Amygdala (tissue), 56 donors: ENCODE measurements at places on chromosomes 7 and 10.

- DNase-seq: no peak
Observed at GRCh38 chr7:139060695-139061237, 24.9 kb upstream of the ZC3HAV1L start.

GRCh38 chr7:107660381-107661080 is at the start of gene SLC26A4:
SLC26A4 (plus strand) TSS chr7:107660828; CDS start chr7:107661642, 814 bp downstream.
- no peak for DNase-seq

- DNase-seq: no peak
Observed at GRCh38 chr10:61918140-61918539, 16.6 kb downstream of the ARID5B start.

DNA sequence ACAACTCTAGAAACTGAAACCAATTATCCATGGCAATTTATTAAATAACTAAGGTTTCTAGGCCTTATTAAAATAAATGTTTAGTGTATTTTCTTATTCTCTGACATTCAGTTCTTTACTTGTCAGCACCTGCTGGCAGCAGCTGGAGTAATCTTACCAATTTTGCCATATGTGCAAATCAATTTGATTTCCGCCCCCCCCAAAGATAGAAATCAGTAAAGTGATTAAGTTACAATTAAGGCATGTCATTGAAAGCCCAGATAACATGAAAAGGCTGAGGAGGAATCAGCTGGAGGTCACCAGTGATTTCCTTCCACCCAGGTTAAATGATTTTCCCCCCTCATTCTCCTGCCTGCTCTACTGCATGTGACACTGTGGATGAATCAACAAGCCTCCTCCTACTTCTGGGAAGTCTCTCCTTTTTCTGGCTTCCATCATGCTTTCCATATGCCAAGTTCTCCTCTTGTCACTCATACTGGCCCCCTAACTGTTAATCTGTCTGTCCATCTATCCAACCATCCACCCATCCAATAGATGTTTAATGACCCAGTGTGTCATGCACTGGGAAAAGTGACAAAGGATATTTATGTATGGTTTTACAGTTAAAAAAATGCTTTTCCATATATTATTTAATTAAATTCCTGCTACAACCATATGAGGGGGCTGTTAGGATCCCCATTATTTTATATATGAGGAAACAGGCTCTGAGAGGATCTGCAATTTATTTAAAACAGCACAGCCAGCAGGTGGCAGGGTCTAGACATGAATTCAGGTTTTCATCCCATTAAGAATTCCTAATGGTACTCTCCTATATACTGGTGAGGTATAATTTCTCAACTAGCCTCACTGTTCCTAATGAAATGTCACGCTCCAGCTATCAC is 116.5 kb downstream of the ATXN7L1 start:
- no peak for DNase-seq

GRCh38 chr7:129574487-129574886 is 37.0 kb upstream of the NRF1 start:
- DNase-seq: no peak

DNA sequence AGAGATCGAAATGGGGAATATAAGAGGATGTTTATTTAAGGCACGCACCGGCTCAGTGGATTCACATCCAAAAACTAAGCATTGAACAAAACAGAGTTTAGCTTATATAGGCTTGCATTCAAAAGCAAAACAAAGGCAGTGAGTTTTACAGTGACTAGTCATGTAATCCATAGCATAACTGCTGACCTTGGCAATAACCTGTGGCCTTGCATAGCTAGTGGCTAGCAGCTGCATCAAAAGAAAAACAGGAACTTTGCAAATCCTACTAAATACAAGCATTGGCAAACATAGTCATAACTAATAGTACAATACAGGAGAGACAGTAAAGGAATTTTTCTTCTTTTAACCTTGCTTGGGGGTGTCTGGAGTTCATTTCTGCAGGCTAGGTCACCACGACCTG is 9.7 kb upstream of the ZNF485 start:
- DNase-seq: no peak

DNA sequence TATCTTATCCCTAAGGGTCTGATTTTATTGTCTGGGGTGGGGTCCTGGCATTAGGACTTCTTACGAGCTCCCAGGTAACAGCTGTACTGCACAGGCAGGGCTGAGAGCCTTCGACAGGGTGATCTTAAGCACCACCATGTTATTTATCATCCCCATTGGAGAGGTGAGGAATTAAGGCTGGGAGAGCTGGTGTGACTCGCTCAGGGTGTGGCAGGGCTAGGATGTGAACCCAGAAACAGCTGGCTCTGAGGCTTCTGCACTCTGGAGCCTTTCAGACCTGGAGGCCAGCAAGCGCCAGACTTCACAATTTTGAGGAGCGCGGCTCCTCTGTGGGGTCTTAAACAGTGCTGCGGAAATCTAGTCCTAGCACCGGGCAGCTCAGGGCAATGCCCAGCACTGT is 27.4 kb upstream of the NDST2 start:
- no peak for DNase-seq

DNA sequence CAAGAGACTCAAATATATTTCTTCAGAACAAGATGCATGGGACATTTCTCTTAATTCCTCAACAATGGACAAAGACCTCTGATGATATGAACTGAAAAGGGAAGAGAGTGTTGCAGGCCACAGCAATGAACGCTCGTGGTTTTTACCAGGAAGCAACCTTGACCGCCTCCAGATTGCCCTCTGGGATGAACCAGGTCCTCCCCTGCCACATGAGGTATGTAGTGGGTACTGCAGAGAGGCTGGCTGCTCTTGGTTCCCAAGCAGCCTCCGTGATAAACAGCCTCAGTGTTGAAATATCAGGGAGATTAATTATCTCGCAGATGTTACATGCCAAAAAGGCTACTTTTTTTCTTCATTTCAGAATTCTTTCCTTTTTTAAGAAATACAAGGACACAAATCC is 338.8 kb downstream of the ELMO1 start:
- no peak for DNase-seq

DNA sequence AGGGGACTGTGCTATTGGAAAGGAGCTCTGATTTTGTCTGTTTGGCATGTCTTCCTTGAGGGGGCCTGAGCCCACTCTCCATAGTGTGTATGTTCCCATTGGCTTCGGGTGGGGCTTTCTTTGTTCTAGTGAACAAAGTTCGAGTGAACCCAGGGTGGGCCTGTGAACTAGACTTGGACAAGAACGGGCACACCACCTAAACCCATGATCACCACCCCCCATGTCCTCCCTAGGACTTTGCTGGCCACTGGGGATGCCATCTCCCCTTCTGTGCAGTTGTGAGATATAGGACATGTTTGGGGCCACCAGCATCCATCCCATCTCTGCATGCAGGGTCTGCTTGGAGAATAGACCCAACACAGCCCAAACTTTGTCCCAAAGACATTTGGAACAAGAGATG is 195.5 kb upstream of the LYZL2 start:
- DNase-seq: no peak

DNA sequence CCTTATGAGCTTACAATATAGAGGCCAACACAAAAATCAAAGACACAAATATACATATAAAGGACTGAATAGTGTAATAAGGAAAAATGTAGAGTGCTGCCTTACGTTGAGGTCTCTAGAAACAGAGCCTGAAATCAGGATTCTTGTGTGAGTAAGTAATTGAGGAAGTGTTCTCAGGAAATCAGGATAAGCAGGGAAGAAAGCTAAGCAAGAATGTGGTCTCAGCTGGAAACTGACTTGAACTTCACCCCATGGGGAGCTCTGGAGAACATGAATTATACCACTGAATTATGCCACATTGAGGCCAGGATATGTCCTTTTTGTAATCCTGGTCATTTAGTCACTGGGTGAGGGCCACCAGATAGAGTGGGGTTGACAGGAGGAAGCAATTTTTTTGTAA is 191.9 kb downstream of the ETV1 start:
- DNase-seq: no peak

DNA sequence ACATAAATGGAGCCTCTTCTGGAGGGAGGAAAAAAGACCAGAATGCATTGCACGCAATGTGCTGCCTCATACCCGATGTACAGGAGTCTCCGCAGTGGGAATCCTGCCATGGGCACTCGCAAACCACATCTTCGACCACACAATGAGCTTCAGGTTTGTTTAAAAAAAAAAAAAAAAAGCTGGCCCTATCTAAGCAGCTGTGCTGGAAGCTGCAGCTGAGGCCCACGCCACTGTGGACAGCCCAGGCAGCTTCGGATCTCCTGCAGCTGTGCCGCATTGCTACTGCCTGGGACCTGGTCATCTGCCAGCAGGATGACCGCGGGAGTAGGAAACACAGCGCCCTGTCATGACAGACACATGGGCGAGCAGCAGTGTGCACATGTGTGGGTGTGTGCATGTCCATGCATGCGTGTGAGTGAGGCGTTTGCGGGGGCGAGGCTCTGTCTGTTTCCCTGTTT is 26.0 kb downstream of the EN2 start:
- DNase-seq: peak; percentile 32

- DNase-seq: no peak
Observed at GRCh38 chr7:28672397-28672797, 260.1 kb downstream of the CREB5 start.

- no peak for DNase-seq
Observed at GRCh38 chr10:111297351-111297848, 220.6 kb downstream of the ADRA2A start.

- no peak for DNase-seq
Observed at GRCh38 chr10:77091597-77092165, 545.9 kb downstream of the KCNMA1 start.

- DNase-seq: no peak
Observed at GRCh38 chr7:133983685-133984419, 143.3 kb upstream of the LRGUK start.

GRCh38 chr7:26627891-26628341 is 236.5 kb downstream of the SKAP2 start:
- DNase-seq: no peak

- DNase-seq: no peak
Observed at GRCh38 chr10:72291019-72291532, 17.4 kb downstream of the DDIT4 start.

DNA sequence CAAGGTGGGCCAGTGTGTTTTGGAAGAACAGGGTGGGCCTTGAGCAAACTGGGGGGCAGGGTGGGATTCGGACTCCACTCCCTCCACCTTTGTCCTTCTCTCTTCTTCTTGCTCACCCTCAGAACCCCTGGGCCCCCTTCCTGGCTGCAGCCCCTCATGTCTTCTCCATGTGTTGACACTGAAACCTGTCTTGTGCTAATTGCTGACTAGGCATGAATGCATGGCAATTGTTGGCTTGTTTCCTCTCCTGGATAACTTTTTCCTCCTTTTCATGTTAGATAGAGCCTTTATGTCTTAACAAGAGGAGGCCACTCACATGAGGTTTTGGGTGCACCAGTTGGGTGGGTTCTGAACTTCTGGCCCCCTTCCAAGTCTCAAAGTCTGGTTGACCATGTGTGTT is 181.6 kb upstream of the MKI67 start:
- DNase-seq: no peak

GRCh38 chr7:27532314-27532713 is 130.4 kb downstream of the HIBADH start:
- no peak for DNase-seq

- no peak for DNase-seq
Observed at GRCh38 chr10:30736685-30737232, 107.2 kb upstream of the LYZL2 start.

- no peak for DNase-seq
Observed at GRCh38 chr7:462173-463103, 57.2 kb downstream of the PDGFA start.

- DNase-seq: no peak
Observed at GRCh38 chr10:118209215-118209614, 132.9 kb downstream of the FAM204A start.

- DNase-seq: no peak
Observed at GRCh38 chr7:779480-779879, 52.4 kb upstream of the PRKAR1B start.

- DNase-seq: no peak
Observed at GRCh38 chr10:122508021-122508420, 46.7 kb downstream of the HTRA1 start.

DNA sequence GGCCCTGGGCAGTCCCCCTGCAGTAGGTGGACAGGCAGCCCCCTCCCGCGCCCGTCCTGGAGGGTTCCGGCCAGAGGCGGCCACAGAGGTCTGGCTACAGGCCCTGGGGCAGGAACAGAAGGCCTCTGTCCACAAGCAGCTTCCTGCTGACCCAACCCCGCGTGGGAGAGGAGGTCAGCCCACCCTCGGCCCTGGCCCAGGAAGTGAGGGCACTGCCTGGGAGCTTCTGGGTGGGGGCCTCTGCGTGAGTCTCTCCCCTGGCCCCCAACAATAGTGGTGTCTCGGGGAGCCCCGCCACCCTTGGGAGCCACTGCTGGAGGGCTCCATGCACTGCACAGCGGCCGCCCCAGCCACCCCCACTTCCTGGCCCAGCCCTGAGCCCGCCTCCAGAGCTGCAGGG is 4.7 kb downstream of the MICALL2 start:
- peak; percentile 35 for DNase-seq

GRCh38 chr7:99308461-99309074 is 17.1 kb upstream of the ARPC1A start:
- DNase-seq: no peak
